ENCODE measurements at places on chromosomes 3 and 15. TPM values are rescaled to one million over a fixed set of nuclear protein-coding genes. Genes with fewer than 3 reads are reported as not detected.

DNA sequence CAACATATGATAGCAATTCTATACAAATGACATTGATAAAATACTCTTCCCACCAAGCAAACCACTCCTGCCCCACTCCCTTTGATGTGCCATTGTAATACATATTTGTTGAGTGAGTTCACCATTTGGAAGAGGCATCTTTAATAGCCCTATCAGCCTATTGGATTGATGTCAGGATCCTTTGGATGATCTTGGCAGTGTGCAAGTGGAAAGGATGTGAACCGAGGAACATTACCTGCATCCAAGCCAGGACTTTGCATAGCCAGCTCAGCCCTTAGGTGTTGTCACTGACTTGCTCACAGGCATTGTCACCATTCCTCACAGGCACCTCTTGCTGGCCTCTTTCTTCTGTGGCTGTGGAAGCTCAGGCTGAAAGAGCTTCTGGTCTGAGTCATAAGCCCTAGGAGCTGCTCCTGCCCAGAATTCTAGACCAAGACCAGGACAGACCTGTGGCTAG, 16.5 kb upstream of the TIMP4 start:
- no peak overlapping the region for H3K27ac ChIP-seq
- no peaks in the 10 kb centered on the region for H3K36me3 ChIP-seq

GRCh38 chr15:61155741-61156700, 73.1 kb downstream of the RORA start:
- no peak for DNase-seq
- H3K27me3 ChIP-seq, result no peaks in the 10 kb centered on the region
- H3K36me3 ChIP-seq, result no peaks in the 10 kb centered on the region

DNA sequence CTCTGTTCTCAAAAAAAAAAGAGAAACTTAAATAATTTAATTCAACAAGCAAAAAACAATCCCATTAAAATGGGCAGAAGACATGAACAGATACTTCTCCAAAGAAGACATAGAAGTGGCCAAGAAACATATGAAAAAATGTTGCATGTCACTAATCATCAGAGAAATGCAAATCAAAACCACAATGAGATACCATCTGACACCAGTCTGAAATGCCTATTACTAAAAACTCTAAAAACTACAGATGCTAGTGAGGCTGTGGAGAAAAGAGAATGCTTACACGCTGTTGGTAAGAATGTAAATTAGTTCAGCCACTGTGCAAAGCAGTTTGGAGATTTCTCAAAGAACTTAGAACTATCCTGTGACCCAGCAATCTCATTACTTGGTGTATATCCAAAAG, 382.9 kb downstream of the OTOL1 start:
- no peaks in the 10 kb centered on the region for H3K36me3 ChIP-seq
- H3K4me1 ChIP-seq, result no peaks in the 10 kb centered on the region
- H3K4me3 ChIP-seq, result no peak overlapping the region
- no peaks in the 10 kb centered on the region for H3K27me3 ChIP-seq

GRCh38 chr3:14555835-14556234, 15.7 kb upstream of the GRIP2 start:
- no peaks in the 10 kb centered on the region for H3K4me1 ChIP-seq
- no peak overlapping the region for H3K4me3 ChIP-seq
- DNase-seq, result no peak
- H3K27me3 ChIP-seq, result peaks cover 18% of the 10 kb centered on the region
- H3K36me3 ChIP-seq, result no peaks in the 10 kb centered on the region

DNA sequence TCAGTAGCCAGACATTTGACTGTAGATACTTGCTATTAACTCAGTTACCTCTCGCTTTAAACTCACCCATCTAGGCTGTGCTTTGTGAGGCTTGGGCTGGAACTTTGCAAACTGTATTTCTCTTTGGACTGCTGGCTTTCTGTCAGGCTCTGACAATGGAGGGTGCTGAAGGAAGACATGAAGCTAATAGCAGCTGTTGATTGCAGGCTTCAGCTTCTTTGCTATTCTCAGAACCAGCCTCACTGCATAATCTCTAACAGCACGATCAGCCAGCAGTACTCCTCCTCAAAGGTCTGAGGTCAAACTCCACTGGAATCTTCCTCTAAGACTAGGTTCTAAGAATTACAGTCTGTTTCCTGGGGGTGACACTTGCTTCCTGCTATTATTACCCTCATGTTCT, 295.6 kb downstream of the ZBBX start:
- H3K27me3 ChIP-seq, result no peaks in the 10 kb centered on the region
- H3K27ac ChIP-seq, result no peak overlapping the region
- no peak overlapping the region for H3K4me3 ChIP-seq
- no peak for DNase-seq
- no peaks in the 10 kb centered on the region for H3K36me3 ChIP-seq

Gene DPP8
- total RNA-seq, result 35.0 TPM

- DNase-seq, result no peak
- H3K27ac ChIP-seq, result no peak overlapping the region
- H3K4me1 ChIP-seq, result no peaks in the 10 kb centered on the region
- no peak overlapping the region for H3K4me3 ChIP-seq
- no peaks in the 10 kb centered on the region for H3K36me3 ChIP-seq
These were observed 349.6 kb downstream of the ZIC1 start for GRCh38 chr3:147758771-147759170.

Gene POTEB
- not detected for total RNA-seq

Gene USP50
- 1.3 TPM for total RNA-seq

- no peak for DNase-seq
- peak overlapping the region; percentile 61 for H3K27ac ChIP-seq
- no peaks in the 10 kb centered on the region for H3K27me3 ChIP-seq
- no peak overlapping the region for H3K4me3 ChIP-seq
- no peaks in the 10 kb centered on the region for H3K36me3 ChIP-seq
These were observed 74.0 kb upstream of the HACD2 start for GRCh38 chr3:123658852-123659206.

- H3K36me3 ChIP-seq, result no peaks in the 10 kb centered on the region
- H3K27ac ChIP-seq, result no peak overlapping the region
- H3K4me3 ChIP-seq, result no peak overlapping the region
- no peaks in the 10 kb centered on the region for H3K4me1 ChIP-seq
- no peaks in the 10 kb centered on the region for H3K27me3 ChIP-seq
These were observed 33.9 kb downstream of the GAP43 start for GRCh38 chr3:115657168-115657567.

Gene PAK6
- total RNA-seq, result 0.80 TPM

GRCh38 chr15:66462627-66463026, 34.9 kb downstream of the SNAPC5 start:
- no peaks in the 10 kb centered on the region for H3K27me3 ChIP-seq
- H3K4me3 ChIP-seq, result no peak overlapping the region
- no peaks in the 10 kb centered on the region for H3K36me3 ChIP-seq
- no peak for DNase-seq

- no peak overlapping the region for H3K4me3 ChIP-seq
- DNase-seq, result no peak
- no peaks in the 10 kb centered on the region for H3K27me3 ChIP-seq
- no peaks in the 10 kb centered on the region for H3K36me3 ChIP-seq
These were observed 5.9 kb upstream of the GP9 start for GRCh38 chr3:129054605-129055104.

DNA sequence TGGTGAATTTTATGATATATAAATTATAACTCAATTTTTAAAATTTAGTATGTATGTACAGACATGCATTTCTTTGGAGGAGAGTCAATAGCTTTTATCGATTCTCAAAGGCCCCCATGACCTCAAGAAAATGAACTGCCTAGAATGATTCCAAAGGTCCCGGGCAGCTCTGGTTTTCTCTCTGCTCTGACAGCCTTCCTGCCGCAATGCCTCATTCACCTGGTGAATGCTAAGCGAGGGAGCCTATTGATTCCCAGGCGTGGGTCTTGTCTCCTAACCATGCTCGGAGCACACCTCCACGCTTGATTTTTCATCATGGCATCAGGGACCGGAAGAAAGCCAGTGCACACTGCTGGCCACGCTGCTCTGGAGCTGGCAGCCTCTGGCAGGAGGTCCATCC, 79.6 kb upstream of the HERC1 start:
- no peak overlapping the region for H3K4me3 ChIP-seq
- no peaks in the 10 kb centered on the region for H3K36me3 ChIP-seq
- H3K27ac ChIP-seq, result no peak overlapping the region
- DNase-seq, result no peak

DNA sequence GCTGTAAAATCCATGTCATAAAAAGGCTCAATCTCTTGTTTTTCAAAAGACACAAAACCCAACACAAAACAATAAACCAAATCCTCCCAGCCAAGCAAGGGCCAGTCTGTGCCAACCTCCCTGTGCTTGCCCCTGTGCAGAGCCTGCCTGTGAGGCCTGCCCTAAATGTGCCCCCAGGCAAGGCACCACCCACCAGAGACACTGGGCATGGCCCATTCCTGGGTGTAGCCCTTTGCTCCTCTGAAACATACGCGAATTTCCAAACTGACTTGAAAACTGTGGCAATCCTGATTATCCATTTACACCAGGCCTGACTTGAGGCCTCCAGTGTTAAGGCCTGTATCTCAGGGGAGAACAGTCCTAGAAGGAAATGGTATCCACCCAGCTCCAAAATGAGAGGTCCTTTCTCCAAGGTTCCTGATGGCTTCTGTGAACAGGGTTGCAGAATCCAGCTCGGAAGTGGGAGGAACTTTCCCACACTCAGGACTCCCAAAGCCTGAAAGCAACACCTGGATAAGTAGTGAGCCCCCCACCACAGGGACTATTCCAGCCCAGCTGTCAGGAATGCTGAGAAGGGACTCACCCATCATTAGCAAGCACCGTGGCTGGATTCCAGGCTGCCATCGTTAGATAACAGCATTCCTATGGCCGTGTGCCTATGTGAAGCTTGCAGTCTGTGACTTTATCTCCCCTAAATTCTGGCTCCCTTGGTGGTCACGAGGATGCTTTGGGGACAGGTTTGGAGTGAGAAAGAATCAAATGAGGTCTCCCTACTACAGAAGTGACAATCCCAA, 61.8 kb downstream of the CACNA2D2 start:
- no peak for DNase-seq
- no peaks in the 10 kb centered on the region for H3K27me3 ChIP-seq
- no peak overlapping the region for H3K27ac ChIP-seq
- H3K4me1 ChIP-seq, result no peaks in the 10 kb centered on the region
- H3K36me3 ChIP-seq, result no peaks in the 10 kb centered on the region

Gene ADAMTS9
- total RNA-seq, result 19.4 TPM

Gene ANXA2
- total RNA-seq, result 875 TPM

Gene FETUB
- not detected for total RNA-seq

DNA sequence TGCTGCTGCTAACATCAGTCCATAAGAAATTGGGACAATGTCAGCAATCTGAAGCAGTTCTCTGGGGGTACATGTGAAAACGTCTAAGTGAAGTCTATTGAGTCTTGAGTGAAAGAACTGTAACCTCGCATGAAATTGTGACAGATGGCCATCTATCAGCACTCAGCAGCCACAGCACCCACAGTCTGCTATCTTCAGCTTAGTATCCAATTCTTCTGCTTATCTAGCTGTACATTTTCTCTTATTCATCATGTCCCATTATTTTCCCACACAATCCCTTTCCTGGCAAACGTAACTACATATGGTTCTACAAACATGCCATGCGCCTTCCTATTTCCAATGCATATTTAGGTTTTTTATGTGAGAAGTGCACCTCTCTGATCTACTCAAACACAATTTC, 629.7 kb downstream of the NTRK3 start:
- H3K27me3 ChIP-seq, result no peaks in the 10 kb centered on the region
- no peaks in the 10 kb centered on the region for H3K36me3 ChIP-seq
- no peak for DNase-seq
- H3K4me3 ChIP-seq, result no peak overlapping the region
- no peak overlapping the region for H3K27ac ChIP-seq

DNA sequence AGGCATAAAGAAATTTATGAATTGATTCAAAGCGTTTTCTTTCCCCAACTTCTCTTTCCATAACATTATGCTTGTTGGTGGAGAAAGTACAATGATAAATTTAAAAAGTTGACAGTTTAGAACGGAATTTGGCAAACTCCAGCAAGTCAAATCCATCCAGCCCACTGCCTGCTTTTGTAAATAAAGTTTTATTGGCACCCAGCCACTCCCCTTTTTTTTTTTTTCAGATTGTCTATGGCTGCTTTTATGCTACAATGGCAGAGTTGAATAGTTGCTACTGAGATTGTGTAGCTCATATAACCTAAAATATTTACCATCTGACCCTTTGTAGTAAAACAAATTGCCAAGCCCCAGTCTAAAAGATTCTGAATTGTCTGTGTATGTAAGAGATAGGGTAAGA, 112.8 kb upstream of the RBMS3 start:
- no peaks in the 10 kb centered on the region for H3K36me3 ChIP-seq
- DNase-seq, result no peak
- H3K27ac ChIP-seq, result no peak overlapping the region
- H3K4me3 ChIP-seq, result no peak overlapping the region
- H3K27me3 ChIP-seq, result no peaks in the 10 kb centered on the region

Gene BBS4
- total RNA-seq, result 74.9 TPM

Gene LRTM1
- total RNA-seq, result not detected

Gene PLA2G4D
- not detected for total RNA-seq

- no peak overlapping the region for H3K27ac ChIP-seq
- no peak overlapping the region for H3K4me3 ChIP-seq
- no peak for DNase-seq
These were observed 19.3 kb upstream of the CCNDBP1 start for GRCh38 chr15:43165801-43166325.

DNA sequence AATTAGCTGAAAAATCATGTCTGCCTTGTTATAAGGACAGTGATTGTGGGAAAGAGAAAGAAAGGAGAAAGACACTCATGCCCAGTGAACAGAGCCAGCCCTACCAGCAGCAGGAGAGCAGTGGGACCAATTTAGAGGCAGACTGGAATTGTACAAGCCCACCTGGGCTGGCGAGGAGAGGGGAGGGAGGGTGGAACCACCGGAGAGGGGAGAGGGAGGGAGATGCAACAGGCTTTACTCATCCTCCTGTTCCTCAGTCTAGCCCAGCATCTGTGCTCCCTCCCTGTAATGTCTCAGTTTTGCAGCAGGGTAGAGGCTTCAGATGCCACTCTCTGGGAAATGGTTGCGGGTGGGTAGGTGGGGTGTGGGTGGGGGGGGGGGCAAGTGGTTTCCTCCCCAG, 54.7 kb downstream of the RAB11A start:
- H3K4me1 ChIP-seq, result no peaks in the 10 kb centered on the region
- H3K4me3 ChIP-seq, result no peak overlapping the region
- no peaks in the 10 kb centered on the region for H3K36me3 ChIP-seq
- H3K27ac ChIP-seq, result no peak overlapping the region
- H3K27me3 ChIP-seq, result no peaks in the 10 kb centered on the region
- no peak for DNase-seq

GRCh38 chr3:123328851-123329635, 119.8 kb downstream of the ADCY5 start:
- no peak overlapping the region for H3K4me3 ChIP-seq
- no peaks in the 10 kb centered on the region for H3K36me3 ChIP-seq
- DNase-seq, result peak; percentile 79
- no peaks in the 10 kb centered on the region for H3K27me3 ChIP-seq

DNA sequence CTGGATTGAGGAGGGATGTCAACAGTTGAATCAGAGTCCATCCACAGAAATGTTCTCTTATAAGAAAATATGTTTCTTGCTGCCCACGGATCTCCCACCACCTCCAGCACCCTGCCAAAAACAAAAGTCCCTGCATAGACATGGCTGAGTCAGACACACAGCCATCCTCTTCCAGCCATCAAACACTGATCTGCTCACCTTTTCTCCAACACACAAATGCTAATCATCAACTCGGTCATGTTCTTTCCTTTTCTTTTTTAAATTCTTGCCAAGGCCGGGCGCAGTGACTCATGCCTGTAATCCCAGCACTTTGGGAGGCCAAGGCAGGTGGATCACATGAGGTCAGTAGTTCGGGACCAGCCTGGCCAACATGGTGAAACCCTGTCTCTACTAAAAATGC, 110.7 kb upstream of the IL12A start:
- no peaks in the 10 kb centered on the region for H3K4me1 ChIP-seq
- no peak for DNase-seq
- H3K27ac ChIP-seq, result no peak overlapping the region
- H3K36me3 ChIP-seq, result no peaks in the 10 kb centered on the region
- no peak overlapping the region for H3K4me3 ChIP-seq

All from breast epithelium (tissue), 4 donors.